T-helper 2 cell treated with Interferon-gamma antibody and Interleukin-4, amounts not matched to agents 5 μg/mL and 100 μg/mL, for 36 hours (primary cell): ENCODE measurements at places on chromosomes 12 and 14.

- no peak for DNase-seq
Measured at GRCh38 chr12:103758310-103759089, 82.5 kb downstream of the NT5DC3 start.

DNA sequence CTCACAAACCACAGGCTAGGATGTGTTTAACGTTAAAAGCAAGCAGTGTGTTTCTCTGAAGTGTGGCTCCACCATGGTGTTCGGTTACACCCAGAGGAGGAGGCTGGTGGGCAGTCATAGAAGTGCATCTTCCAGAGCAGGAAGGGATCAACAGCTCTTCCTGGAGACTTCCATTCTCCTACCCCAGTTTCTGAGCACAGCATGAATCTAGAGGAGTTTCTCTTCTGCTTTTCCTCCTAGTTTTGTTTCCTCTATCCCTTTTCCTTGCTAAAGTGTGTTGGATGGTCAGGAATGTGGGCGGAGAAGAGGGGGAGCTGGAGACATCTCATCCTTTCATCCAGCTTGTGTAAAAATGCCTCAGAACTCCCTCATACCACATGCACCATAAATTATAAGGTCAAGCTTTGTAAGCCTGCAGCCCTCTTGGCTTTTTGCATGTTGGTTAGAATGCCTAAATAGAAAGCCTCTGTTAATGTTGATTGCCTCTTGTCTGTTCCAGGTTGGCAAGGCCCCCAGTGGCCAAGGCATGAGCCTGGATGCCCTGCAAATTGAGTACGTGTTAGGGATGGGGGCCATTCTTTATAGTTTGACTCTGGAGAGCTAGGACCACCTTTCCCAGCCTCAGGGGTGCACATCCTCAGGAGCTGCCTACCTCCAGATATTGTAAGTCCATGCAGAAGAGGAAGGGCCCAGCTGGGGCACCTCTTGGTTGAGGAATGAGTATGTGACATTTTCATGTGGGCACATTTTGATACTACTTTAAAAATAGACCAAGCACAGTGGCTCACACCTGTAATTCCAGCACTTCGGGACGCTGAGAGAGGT lies 4.0 kb upstream of the CKAP4 start:
- no peak for DNase-seq

DNA sequence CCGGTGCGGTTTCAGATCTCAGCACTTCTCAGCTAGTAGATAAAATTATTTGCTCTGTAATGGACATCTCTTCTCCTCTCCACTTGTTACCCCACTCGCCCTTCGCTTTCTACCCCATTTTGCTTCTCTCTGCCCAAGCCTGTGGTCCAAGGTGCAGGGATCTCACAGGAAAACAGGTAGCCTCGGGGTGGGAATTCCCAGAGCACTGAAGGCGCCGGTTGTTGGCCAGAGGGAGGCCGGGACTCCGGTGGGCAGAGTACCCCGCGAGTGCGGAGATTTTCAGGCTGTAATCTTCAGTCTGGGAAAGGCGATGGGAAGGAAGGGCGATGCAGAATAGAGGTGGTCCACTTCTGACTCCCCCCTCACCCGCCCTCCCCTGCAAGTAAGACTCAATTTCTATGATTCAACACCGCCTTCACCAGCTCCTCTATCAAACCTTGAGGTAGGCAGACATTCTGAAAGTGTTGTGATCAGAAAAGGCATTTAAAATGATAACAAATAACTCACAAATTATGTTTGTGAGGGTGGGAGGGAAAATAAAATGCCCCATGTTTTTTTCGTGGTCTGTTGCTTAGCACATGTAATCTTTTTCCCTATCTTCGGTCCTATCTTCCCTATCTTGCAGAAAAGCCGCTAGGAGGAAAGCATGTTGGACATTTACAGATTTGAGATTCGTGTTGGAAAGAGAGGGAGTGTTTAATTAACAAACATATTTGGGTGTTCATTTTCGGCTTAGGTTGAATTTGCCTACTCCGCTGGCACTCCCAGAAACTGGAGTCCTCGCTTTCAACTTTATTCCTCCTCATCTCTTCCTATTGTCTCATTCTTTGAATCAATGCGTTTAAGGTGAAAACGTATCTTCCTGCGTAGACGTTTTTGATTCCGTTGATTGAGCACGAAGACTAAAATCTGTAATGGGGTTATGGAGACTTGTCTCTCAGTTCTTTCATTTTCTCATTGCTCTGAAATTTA lies 8.5 kb downstream of the FOXG1 start:
- DNase-seq: no peak

- DNase-seq: peak; percentile 70
Measured at GRCh38 chr12:48972213-48972951, 847 bp upstream of the WNT10B start.

DNA sequence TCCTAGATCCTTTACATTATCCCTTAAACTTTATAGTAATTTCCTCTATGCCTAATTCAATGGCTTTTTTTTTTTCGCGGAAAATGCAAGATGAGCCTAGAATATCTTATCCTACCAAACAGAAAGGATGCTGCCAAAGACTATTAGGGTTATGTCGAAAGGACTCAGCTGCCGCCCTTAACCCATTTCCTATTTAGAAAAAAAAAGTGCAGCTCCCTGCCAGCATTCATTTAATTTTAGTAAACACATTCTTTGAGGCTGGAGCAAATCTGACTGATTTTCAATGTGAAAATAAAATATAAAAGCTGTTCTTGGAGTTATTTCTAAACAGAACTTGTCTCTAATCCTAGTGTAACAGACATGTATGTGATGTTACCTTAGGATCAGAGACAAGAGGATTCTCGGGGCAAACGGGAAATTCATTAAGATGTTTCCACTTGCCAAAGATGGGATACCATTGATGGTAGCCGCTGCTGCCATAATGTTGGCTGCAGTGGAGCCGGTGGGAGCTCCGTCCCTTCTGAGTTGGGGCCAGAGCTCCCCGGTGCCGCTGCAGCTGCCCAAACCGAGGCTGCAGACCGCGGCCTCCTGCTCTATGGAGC lies 8.2 kb upstream of the A2M start:
- no peak for DNase-seq

GRCh38 chr12:19453961-19454360 lies 14.7 kb downstream of the AEBP2 start:
- no peak for DNase-seq

DNA sequence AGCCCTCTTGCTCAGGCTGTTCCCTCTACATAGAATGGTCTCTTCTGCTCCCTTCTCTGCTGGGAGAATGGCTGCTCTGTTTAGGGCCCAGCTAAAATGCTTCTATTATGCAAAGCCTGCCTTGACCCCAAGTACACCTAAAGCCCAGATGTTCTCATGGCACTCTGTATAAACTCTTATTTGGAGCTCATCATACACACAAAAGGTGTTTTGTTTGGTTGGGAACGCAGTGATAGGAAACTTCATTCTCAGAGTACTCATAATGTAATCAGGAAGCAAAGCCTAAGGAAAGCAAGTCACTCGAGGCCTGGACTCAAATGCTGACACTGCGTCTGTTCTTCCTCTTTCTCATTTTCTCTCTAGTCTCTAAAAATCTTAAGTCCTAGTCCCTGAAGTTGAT lies 38.2 kb upstream of the SYCP3 start:
- DNase-seq: no peak

- DNase-seq: no peak
Measured at GRCh38 chr12:100656141-100656540, 82.7 kb downstream of the GAS2L3 start.

GRCh38 chr14:90275820-90276219 lies 19.5 kb downstream of the PSMC1 start:
- DNase-seq: peak; percentile 15

GRCh38 chr14:92578511-92578910 lies 64.9 kb downstream of the RIN3 start:
- no peak for DNase-seq

DNA sequence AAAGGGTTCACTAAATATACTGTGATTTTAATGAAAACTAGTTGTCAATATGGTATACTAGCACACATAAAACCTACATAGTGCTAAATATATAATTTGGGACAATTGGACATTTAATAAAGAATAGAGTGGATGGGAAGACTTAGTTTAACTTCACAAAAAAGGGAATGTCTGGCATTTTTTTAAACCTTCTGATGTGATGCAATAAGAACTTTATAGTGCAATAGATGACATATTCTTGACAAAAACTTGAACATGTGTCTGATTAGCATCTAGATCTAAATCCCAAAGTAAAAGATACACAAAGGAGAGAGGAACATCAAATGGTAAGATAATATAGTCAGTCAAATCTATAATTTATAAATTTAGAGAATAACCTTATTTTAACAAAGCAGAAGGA lies 488.3 kb upstream of the SYT1 start:
- DNase-seq: no peak

DNA sequence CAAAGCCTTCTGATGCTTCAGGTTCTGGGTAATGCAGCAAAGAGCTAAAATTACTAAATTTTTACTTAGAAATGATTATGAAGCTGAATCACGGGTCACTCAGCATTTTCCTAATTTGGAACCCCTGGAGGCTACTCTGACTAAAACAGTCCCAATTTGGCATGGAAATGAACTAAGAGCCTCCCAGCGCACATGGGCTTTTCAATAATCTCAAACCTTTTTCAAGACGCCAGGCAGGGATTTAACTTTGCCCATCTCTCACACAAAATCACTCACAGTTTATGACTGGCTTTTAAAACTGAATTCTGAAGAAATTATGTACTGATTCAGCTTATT lies 68.3 kb downstream of the LLPH start:
- no peak for DNase-seq

GRCh38 chr12:120225200-120225558 lies 24.3 kb upstream of the RPLP0 start:
- no peak for DNase-seq

DNA sequence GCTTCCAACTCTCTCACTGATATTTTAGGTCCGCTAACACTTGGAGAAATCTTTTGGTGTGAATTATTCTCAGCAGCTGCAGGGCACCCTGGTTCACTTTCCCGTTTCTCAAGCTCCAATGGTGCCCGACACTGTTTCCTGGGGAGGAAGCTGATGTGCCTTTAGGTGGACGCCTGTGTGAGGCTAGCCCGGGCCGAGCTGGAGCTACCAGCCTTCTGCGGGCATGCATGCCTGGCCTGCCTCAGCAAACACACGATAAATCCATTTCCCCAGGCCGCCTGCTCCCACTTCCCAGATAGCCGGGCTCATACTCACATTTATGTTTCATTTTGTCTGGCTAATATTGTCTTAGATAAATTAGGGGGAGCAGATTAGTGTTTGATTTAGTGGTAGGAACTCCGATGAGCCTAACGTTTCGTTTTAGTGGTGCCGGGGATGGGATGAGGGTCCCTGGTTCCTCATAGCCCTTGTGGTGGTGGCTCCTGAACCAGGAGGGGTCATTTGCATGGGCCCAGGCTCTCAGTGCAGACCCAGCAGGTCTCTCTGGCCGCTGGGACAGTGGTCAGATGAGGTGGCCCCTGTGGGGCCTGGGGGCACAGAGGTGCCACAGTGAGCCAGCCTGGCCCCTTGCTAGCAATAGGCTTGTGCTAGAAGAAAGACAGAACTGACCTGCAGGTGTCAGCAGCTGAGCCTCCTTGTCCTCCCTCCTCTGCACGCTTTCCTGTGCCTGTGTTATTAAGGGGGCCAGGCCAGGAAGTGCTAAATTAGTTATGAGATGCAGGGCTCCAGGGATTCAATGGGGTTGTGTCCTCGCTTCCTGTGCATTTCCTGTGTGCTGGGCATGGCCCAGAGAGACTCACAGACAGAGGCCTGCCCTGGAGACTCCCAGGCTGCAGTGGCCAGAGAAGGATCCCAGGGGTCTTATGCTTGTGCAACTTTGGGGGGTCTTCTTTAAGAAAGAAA lies 88.3 kb downstream of the KIF26A start:
- DNase-seq: no peak

DNA sequence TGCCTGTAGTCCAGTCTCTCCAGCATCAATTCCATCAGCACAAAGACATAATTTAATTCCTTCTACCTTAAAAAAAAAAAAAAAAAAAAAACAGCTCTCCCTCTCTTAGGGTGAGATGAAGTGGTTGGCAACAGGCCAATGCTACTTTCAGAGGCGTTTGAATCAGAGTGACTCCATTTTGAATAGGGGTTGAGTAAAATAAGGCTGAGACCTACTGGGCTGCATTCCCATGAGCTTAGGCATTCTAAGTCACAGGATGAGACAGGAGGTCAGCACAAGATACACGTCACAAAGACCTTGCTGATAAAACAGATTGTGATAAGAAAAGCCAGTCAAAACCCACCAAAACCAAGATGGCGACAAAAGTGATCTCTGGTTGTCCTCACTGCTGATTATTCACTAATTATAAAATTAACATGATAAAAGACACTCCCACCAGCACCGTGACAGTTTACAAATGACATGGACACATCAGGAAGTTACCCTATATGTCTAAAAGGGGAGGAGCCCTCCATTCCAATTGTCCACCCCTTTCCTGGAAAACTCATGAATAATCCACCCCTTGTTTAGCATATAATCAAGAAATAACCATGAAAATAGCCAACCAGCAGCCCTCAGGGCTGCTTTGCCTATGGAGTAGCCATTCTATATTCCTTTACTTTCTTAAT lies 6.9 kb upstream of the TCL1B start:
- DNase-seq: no peak

- DNase-seq: no peak
Measured at GRCh38 chr14:32925439-32925838, 13.2 kb upstream of the NPAS3 start.

- peak; percentile 4 for DNase-seq
Measured at GRCh38 chr14:47278233-47278842, 397.1 kb downstream of the MDGA2 start.

DNA sequence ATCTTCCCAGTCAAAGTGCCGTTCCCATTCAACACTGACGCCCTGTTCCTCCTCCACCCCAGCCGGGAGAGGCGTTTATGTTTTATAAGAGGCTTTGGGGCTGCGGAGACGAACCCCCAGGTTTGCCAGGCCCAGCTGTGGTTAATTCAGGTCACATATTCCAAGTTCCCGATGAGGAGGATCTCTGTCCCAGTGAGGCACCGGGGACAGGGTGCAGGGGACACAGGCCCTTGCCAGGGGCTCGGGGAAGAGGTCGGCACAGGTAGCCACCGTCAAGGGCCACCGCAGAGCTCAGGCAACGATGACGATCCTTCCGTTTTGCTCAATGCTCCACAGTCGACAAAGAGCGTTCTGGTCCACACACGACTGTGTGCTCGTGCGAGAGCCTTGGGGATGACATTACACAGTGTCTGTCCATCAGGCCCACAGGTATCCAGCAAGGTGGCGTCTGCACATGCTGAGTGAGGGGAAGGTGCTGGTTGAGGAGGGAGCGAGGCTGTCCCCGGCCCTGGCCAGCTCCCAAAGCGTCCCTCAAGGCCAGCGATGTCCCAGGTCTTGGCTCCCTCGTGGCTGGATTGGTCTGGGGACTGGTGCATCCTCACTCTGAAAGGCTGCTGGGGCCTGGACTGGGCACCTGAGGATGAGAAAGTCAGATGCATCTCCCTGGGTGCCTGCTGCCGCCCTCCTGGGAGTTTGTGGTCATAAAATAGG lies 189.2 kb upstream of the C14orf180 start:
- no peak for DNase-seq

DNA sequence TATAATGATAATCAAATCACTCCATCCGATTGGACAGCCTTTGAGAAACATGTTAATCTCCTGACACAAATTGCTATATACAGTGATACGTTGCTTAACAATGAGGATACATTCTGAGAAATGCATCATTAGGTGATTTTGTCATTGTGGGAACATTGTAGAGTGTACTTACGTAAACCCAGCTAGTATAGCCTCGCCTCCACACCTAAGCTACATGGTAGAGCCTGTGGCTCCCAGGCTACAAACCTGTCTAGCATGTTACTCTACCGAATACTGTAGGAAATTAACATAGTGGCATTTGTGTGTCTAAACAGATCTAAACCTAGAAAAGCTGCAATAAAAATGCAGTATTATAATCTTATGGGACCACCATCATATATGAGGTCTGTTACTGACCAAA lies 128.6 kb upstream of the PWP1 start:
- no peak for DNase-seq

- no peak for DNase-seq
Measured at GRCh38 chr12:25811656-25812126, 146.8 kb upstream of the RASSF8 start.

GRCh38 chr14:35708062-35708461 lies 101.0 kb downstream of the RALGAPA1 start:
- DNase-seq: no peak
